ENCODE measurements at places on chromosomes 1 and 21.

DNA sequence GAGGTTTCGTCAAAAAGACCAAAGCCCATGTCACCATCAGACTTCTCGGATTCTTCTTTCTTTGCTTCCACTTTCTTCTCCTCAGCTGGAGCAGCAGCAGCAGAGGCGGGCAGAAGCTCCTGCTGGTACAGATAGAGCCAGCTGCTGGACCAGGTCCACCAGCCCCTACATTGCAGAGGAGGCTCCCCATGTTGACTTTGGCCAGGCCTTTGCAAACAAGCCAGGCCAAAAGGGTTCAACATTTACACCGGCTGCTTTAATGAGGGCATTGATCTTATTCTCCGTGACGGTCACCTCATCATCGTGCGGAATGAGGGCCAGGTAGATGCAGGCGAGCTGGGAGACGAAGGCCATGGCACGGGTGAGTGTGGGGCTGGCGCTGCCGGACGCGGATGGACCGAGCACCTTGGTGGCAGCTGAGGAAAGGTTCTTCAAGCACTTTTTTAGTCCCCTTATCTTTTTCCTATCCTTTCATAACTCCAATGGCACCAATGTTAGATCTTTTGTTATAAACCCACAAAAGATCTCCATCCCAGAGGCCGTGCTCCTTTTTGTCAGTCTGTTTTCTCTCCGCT, 358.5 kb downstream of the RGS7 start:
- no peak for DNase-seq

GRCh38 chr1:78369546-78369945, 121.2 kb upstream of the PTGFR start:
- DNase-seq, result no peak

DNA sequence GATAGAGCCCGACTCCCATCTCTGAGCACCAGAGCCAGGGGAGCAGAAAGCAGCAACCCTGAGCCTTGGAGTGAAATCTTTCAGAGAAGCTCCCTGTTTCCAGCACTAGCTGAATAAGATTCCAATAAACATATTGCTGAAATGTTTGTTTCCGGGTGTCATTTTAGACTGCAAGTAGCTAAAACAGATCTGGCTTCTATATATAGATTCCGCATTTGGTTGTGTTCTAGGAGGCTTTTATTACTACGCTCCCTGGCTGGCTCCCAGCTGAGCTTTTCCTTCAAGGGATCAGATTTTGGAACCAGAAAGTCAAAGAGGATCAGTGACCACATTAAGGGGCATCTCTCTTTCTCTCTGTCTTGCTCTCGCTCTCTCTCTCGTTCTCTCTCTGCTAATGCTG, 88.2 kb downstream of the PAPPA2 start:
- no peak for DNase-seq

- no peak for DNase-seq
These were observed 399.9 kb downstream of the HHAT start for GRCh38 chr1:210728437-210729149.

- no peak for DNase-seq
These were observed 401 bp upstream of the ARHGEF10L start for GRCh38 chr1:17539118-17539476.

DNA sequence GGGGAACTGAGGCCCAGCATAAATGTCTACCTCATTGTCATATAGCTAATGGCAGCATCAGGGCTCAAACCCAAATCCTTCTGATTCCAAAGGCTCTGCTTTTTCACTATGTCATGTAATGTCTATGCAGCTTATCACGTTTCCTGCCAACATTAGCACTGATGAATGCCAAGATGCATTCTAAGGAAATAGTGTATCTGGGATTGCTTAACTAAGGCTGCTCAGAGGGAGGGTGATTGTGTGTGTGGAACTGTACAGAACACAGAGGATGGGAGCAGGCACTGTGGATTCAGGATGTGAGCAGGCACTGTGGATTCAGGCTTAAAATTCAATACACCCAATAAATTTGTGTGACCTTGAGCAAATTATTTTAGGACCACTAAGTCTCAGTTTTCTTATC, 456.4 kb upstream of the DEPDC1 start:
- no peak for DNase-seq
